ENCODE measurements at places on chromosomes 16 and 17.

- no peak for DNase-seq
Observed at GRCh38 chr17:8697323-8697741, 47.3 kb downstream of the CCDC42 start.

DNA sequence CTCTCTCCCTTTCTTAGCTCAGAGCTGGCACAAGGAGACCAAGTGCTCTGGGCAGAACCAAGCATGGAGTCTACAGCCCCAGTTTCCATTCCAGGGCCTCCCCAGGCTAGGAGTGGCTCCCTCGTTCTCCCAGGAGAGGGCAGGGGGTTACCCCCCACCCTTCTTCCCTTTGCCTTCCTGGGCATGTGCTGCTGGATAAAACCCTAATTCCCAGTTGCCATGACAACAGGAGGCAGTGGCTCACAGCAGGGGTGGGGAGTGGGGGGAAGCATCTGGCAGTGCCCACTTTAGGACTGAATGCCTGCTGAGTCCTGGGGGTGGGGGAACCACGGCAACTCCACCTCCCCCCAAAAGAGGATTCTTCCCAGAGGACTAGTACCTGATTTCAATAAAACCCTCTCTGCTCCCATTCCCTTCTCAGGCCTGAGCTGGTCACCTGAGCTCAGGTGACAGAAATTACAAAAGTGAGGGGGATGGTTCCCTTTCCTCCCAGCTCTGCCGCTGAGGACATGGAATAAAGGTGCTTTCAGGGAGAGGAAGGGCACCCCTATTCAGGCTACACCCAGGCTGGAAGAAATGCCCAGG is 1.8 kb downstream of the MPP2 start:
- DNase-seq, result no peak

GRCh38 chr16:68607443-68607842 is 37.7 kb upstream of the CDH3 start:
- no peak for DNase-seq

DNA sequence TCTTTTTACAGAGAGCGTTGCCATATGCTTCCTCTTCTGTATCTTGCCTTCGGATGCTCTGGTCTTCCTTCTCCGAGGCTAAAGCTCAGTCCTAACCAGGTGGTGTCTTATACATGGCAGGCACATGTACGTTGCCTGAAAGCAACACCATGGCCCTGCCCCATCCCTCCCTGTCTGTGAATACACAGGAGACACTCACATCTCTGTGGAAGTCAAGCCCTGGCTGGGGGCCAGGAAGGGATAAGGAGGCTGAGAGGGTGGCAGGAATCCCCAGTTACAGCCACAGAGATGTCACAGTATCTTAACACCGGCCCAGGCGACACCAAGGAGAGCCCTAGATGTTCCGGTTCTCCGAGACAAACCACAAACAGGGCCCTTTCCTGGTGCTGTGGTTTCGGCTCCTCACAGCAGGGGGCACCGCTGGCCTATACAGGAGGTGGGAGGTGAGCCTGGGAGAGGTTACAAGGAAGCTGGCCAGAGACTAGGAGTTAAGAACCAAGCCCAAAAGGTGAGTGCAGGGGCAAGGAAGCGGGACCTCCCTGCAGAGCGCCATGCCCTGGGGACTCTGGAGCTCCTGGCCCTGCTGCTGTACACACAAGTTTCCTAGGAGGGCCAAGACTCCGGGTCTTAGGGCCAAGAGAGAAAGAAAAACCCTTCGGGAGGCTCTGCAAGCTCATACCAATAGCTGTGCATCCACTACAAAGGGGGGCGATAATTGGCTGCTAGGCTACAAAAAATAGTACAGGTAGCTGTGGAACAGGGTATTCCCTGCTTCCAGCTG is 41.7 kb downstream of the SRL start:
- peak; percentile 5 for DNase-seq

GRCh38 chr16:77840093-77840492 is 51.7 kb downstream of the VAT1L start:
- no peak for DNase-seq

GRCh38 chr17:47265983-47266541 is 12.4 kb downstream of the ITGB3 start:
- peak; percentile 81 for DNase-seq

DNA sequence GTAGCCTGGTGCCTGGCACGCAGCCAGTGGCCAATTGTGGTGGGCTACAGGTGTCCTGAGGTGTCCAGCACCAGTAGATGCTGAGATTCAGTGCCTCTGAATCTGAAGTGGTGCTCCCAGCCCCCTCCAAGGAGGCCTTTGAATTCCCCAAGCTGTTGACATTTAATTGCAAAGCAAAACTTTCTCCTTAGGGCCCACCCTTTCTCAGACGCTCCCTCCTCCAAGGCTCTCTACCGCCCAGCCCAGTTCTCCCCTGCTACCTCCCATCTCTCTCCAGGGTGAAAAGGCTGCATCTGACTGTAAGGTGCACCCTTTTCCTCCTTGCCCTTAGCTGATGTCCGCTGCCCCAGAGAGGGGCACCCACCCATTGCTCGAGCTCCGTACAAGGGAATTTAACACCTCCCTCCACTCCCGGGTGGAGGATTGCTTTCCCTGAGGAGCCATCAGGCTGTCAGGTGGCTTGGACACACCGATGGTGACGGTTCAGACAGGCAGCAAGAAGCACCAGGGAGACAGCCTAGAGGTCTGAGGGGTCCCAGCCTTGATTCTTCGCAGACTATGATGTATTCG is 1.7 kb downstream of the BEAN1 start:
- no peak for DNase-seq

DNA sequence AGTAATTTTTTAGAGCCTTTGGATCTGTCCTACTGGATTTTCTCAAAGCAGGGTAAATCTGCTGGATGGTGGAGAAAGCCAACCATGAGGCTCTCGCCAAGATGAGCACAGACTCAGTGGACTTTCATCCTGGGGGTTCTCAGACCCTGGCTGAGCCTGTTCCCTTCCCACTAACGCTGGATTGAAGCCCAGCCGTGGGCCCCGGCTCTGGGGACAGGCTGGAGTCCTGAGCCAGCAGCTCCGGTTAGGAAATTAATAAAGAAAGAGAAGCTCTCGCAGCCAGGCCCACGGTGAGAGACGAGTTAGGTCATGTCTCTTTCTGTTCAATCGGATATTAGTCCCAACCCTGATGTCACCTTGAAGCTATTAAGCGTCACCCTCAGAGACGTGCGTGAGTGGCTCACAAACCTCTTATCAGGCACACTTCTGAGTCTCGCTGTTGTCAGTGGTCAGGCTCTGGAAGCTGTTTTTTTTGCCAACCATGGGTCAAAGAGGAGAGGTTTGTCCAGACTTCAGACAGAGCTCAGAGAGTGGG is 27.1 kb downstream of the MEOX1 start:
- DNase-seq, result peak; percentile 16

DNA sequence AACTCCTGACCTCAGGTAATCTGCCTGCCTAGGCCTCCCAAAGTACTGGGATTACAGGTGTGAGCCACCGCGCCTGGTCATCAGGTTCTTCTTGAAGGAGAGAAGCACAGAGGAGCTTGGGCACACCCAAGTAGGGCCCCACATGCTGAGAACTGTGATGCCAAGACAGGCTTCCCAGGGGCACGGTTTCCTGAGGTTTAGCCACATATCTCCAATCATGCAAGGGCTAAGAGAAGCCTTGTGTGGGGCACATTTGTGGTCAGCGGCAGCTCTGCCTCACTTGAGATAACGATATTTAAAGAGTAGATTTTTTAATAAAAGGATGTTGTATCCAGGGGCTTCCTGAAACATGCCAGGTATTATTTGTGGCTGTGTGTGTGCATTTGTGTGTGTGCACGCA is 46.9 kb downstream of the CUEDC1 start:
- DNase-seq, result no peak

DNA sequence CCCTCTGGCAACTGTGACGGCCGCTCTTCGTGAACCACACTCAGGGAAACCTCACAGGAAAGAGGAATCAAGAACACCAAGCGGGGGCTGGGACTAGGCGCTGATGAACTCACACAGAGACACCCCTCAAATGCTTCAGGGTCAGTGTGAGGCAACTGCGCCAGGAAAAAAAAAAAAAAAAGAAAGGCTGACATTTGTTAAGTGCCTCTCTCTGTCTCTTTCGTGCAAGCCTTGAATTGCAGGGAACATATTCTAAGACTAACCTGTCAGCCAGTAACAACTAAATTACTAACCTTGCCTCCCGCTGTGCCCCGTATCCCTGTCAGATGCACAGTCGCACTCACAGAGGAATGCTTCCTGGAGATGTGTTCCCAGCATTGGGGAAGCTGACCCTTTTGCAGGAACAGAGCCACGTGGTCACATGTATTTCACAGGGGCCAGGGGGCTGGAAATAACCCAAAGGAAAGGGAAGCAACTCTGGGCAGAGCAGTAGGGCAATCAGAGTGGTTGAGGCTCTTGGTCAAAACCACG is 247.8 kb downstream of the XYLT1 start:
- no peak for DNase-seq

- no peak for DNase-seq
Observed at GRCh38 chr17:2380226-2380922, 20.5 kb downstream of the MNT start.

DNA sequence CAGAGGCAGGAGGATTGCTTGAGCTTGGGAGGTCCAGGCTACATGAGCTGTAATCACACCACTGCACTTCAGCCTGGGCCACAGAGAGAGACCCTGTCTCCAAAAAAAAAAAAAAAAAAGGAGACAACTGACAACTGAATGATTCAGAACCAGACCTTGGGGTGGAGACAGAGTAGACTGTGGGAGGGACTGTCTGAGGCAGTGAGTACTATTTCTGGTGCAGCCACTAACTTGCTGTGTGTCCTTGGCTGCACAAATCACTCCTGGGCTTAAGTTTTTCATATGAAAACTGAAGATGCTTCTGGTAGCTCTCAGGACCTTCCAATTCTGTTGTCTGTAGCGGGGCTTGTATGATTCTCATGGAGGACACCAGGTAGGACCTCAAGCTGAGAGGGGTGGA is 5.8 kb downstream of the ASB16 start:
- DNase-seq, result no peak
